ENCODE measurements at places on chromosomes 4 and X. TPM values are rescaled to one million over a fixed set of nuclear protein-coding genes. Genes with fewer than 3 reads are reported as not detected.

DNA sequence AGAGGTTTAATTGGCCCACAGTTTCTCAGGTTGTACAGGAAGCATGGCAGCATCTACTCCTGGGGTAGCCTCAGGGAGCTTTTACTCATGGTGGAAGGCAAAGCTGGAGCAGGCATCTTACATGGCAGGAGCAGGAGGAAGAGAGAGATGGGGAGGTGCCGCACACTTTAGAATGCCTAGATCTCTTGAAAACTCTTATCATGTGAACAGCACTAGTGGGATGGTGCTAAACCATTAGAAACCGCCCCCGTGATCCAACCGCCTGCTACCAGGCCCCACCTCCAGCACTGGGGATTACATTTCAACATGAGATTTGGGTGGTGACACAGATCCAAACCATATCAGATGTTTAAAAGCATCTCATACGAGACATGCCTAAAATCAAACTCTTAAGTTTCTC, 41.6 kb upstream of the SCOC start:
- peaks cover 10% of the 10 kb centered on the region for H3K4me1 ChIP-seq
- no peak overlapping the region for H3K4me3 ChIP-seq
- peaks cover 29% of the 10 kb centered on the region for H3K27me3 ChIP-seq
- no peak overlapping the region for H3K27ac ChIP-seq

- H3K36me3 ChIP-seq: peaks cover 49% of the 10 kb centered on the region
- no peak overlapping the region for H3K27ac ChIP-seq
- peaks cover 32% of the 10 kb centered on the region for H3K4me1 ChIP-seq
- DNase-seq: no peak
- no peak overlapping the region for H3K4me3 ChIP-seq
These were observed 27.5 kb upstream of the NDUFC1 start for GRCh38 chr4:139329665-139330200.

DNA sequence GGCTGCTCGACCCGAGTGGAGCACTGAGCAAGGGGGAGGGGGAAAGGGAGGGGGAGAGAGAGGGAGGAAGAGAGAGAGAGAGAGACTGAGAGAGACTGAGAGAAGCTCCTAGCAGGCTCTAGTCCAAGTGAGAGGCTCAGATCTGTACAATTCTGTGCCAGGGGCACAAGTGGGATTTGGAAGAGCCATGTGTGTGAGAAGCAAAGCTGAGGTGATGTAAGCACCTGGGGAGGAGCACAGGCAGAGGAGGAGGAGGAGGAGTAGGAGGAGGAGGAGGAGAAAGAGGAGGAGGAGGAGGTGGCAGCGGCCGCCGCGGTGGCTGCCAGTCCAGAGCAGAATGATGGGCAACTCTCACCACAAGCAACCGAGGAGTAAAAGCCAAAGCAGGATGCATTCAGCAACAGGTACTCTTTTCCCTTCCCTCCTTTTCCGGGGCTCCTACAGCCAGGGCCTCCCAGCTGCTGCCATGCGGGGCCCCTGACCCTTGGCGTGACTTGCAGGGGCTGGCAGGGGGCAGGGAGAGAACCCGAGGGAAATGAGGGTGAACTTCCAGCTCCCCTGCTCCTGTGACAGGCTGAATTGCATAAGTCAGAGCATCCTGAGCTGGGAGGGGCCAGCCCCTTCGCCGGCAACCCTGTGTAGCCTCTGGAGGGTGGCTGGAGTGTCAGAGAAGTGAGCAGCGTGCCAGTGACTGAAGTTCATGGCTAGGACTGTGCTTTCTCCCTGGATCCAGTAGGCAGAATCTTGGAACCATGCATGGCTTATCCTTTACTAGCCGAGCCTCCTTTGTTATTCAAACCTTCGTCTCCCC, 62.2 kb downstream of the RTL5 start:
- DNase-seq: no peak
- H3K4me1 ChIP-seq: no peaks in the 10 kb centered on the region

GRCh38 chrX:52416816-52417215, 48.0 kb downstream of the XAGE2 start:
- H3K27ac ChIP-seq: no peak overlapping the region
- H3K36me3 ChIP-seq: no peaks in the 10 kb centered on the region
- no peaks in the 10 kb centered on the region for H3K4me1 ChIP-seq
- H3K4me3 ChIP-seq: no peak overlapping the region
- no peak for DNase-seq

DNA sequence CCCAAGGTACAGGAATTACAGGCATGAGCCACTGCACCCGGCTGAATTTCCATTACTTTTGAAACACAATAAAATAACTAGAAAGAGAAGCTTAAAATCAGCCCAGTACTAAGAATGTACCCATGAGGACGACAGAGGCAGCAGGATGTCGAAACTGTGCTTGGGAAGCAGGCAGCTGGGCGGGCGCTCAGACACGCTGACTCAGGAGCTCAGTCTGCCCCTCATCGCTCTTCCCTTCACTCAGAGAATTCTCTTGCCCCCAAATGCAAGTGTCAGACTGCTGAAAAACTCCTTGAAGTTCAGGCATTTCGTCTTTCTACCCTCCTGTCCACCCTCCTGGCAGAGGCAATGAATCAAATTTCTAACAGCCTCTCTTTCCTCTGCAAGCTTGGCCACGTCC, 41.0 kb upstream of the CDKN2AIP start:
- no peaks in the 10 kb centered on the region for H3K36me3 ChIP-seq
- no peak for DNase-seq
- H3K4me1 ChIP-seq: peaks cover 20% of the 10 kb centered on the region
- H3K27me3 ChIP-seq: peaks cover 33% of the 10 kb centered on the region
- no peak overlapping the region for H3K27ac ChIP-seq

DNA sequence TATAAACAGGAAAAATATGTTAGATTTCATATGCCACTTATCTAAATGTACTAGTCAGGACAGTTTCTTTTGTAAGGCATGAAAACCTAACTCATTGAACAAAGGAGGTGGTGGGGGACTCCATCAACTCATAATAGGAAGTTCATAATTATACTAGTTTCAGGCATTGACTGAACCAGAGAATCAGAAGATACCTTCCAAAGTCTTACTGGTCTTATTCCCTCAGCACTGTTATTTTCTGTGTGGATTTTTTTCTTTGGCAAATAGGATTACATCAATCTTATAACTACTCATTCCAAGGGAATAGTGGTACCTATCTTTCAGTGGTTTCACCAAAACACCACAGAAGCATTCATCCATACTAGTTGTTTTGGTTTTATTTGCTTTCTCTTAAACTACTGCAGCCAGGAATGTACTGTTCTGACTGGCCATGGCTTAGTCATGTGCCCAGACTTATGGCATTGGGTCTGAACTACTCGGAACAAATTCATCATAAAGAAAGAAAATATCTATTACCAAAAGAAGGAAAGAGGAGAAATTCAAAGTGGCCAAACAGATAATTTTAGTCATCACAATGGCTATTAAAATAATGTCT, 273.9 kb downstream of the ARAP2 start:
- no peak for DNase-seq
- H3K27me3 ChIP-seq: peaks cover 5% of the 10 kb centered on the region
- no peak overlapping the region for H3K4me3 ChIP-seq
- H3K36me3 ChIP-seq: peaks cover 3% of the 10 kb centered on the region

DNA sequence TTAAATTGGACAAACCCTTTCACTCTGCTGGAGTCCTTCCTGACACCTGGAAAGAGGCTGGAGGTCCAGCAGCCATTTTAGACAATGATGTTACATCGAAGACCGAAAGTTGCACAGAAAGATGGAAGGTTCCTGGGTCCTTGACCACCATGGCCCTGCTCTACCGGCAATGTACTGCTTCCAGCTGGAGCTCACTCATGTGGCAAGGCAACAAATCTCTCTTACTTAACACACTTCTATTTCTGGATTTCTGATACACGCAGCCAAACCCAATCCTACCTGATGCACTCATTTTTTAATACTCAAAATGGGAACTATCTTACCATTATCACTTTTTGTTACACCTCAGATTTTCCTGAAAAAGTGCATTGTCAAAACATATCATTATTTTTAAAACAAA, 33.1 kb downstream of the DMD start:
- no peak for DNase-seq
- H3K36me3 ChIP-seq: no peaks in the 10 kb centered on the region
- no peaks in the 10 kb centered on the region for H3K27me3 ChIP-seq
- no peak overlapping the region for H3K27ac ChIP-seq
- H3K4me3 ChIP-seq: no peak overlapping the region

GRCh38 chrX:123084797-123085196, 99.3 kb upstream of the GRIA3 start:
- no peak overlapping the region for H3K4me3 ChIP-seq
- H3K4me1 ChIP-seq: no peaks in the 10 kb centered on the region
- no peaks in the 10 kb centered on the region for H3K36me3 ChIP-seq
- DNase-seq: no peak

- no peak for DNase-seq
- no peak overlapping the region for H3K27ac ChIP-seq
- no peaks in the 10 kb centered on the region for H3K36me3 ChIP-seq
- no peaks in the 10 kb centered on the region for H3K4me1 ChIP-seq
- no peaks in the 10 kb centered on the region for H3K27me3 ChIP-seq
These were observed 169.4 kb downstream of the MID1 start for GRCh38 chrX:10450959-10451355.

ART3 gene
- not detected for total RNA-seq

DNA sequence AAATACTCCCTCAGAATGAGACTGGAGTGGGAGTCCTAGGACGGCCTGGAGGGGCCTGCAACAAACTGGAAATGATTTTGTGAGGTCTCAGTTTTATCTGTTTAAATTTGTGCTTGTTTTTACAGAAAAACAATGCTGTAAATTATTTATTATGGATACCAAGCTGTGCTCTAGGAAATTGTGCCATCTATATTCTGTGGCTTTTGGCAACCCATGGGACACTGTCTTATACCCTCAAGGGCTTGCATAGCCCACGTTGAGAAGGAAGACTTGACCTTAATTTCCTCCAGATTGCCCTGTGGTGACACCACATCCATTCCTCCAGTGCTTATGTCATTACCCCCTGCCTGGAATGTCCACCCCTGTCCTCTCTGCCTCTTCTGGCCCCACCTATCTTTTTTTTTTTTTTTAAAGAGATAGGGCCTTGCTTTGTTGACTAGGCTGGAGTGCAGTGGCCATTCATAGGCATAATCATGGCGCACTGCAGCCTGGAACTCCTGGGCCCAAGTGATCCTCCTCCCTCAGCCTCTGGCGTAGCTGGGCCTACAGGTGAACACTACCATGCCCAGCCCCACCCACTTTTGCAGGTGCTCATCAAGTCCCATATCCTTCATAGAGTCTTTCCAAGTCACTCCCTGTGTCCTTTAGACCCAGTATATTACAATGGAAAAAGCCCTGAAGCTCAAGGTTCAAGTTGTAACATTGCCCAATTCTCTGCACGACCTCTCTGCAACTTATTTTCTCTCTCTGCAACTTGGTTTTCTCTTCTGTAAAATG, 77.4 kb downstream of the HPRT1 start:
- H3K27me3 ChIP-seq: no peaks in the 10 kb centered on the region
- no peak for DNase-seq
- H3K4me1 ChIP-seq: peaks cover 3% of the 10 kb centered on the region
- no peak overlapping the region for H3K4me3 ChIP-seq
- no peaks in the 10 kb centered on the region for H3K36me3 ChIP-seq
- H3K27ac ChIP-seq: no peak overlapping the region

GRCh38 chr4:26031704-26032103, 117.7 kb downstream of the SMIM20 start:
- H3K36me3 ChIP-seq: peaks cover 5% of the 10 kb centered on the region
- H3K27ac ChIP-seq: peak overlapping the region; percentile 50
- H3K4me3 ChIP-seq: no peak overlapping the region

FMR1NB gene
- total RNA-seq: not detected

DNA sequence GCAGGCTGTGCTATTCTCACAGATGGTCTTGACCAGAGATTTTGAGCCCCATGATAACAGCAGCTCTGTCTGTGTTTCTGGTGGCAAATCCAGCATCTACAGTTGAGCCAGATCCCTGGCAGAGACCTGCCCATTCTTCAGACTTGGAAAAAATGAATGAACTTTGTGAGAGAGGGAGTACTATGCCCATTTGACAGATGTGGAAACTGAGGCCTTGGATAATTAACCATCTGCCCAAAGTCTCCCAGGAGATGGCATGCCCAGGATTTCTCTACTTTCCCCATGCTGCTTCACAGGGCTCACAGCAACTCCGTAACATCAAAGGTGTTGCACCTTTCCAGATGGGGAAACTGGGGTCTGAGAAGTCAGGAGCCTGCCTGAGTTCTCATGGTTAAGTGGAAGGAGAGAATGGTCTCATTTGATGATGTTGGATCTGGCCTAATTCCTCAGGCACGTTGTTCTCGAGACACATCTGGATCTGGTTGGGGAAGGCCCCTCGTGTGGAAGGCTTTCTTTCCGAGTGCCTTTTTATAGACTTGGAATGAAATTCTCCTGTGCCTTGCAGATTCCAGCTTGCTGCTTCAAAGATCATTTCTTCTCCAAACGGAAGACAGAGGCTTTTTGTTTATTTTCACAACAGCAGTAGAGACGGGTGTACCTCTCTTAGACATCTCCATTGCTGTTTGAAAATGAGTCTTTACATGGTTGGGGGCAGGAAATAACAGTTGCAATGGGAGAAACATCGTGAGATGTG, 73.3 kb upstream of the STX18 start:
- H3K27ac ChIP-seq: no peak overlapping the region
- H3K27me3 ChIP-seq: no peaks in the 10 kb centered on the region
- no peaks in the 10 kb centered on the region for H3K36me3 ChIP-seq

DNA sequence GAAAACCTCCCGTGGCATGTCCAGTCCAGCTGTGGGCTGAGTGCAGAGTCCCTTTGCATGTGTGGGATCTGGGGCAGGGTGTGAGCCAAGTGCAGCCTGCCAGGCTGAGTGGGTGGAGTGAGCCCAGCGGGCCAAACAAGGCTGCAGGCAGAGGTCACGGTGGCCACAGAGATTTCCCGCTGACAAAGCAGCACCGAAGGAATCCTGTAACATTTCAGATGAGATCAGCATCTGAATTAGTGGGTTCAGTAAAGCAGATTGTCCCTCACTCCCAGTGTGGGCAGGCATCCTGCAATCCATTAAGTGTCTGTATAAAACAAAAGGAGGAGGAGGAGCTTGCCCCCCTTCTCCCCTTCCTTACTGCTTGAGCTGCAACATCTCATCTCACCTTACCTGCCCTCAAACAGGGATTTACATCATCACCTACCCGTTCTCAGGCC, 324.4 kb downstream of the FAT4 start:
- no peaks in the 10 kb centered on the region for H3K36me3 ChIP-seq
- H3K27ac ChIP-seq: no peak overlapping the region
- no peaks in the 10 kb centered on the region for H3K27me3 ChIP-seq
- DNase-seq: no peak
- no peak overlapping the region for H3K4me3 ChIP-seq

HELT gene
- total RNA-seq: not detected

NLRP2B gene
- not detected for total RNA-seq

- no peaks in the 10 kb centered on the region for H3K27me3 ChIP-seq
- H3K4me3 ChIP-seq: no peak overlapping the region
- no peak overlapping the region for H3K27ac ChIP-seq
- DNase-seq: no peak
These were observed 20.0 kb downstream of the CENPU start for GRCh38 chr4:184713887-184714286.

SLC26A1 gene
- not detected for total RNA-seq

GRCh38 chr4:110034026-110034393, 121.3 kb downstream of the EGF start:
- H3K27me3 ChIP-seq: peaks cover 35% of the 10 kb centered on the region
- no peak overlapping the region for H3K27ac ChIP-seq
- H3K36me3 ChIP-seq: no peaks in the 10 kb centered on the region

- no peaks in the 10 kb centered on the region for H3K4me1 ChIP-seq
- no peak overlapping the region for H3K27ac ChIP-seq
- no peaks in the 10 kb centered on the region for H3K36me3 ChIP-seq
- no peak overlapping the region for H3K4me3 ChIP-seq
- no peaks in the 10 kb centered on the region for H3K27me3 ChIP-seq
- no peak for DNase-seq
These were observed 658.5 kb downstream of the DACH2 start for GRCh38 chrX:86806786-86807185.

- H3K4me1 ChIP-seq: no peaks in the 10 kb centered on the region
- H3K36me3 ChIP-seq: no peaks in the 10 kb centered on the region
These were observed 101.1 kb downstream of the CBLL2 start for GRCh38 chrX:22373766-22374165.

Data from activated T-helper 2 cell treated with anti-CD3 and anti-CD28 coated beads, Interferon-gamma antibody, Interleukin-2, Interleukin-4, amounts not matched to agents 10 μg/mL and 5 μg/mL and 100 μg/mL, durations not matched to agents 14 hours and 24 hours and 36 hours (primary cell).